Esophagus squamous epithelium (tissue), 5 donors: ENCODE measurements at places on chromosomes 4 and X.

GRCh38 chr4:150224896-150225591, 146.8 kb downstream of the DCLK2 start:
- DNase-seq: no peak

- no peak for DNase-seq
Observed at GRCh38 chr4:87310691-87311335, 11.9 kb downstream of the HSD17B13 start.

DNA sequence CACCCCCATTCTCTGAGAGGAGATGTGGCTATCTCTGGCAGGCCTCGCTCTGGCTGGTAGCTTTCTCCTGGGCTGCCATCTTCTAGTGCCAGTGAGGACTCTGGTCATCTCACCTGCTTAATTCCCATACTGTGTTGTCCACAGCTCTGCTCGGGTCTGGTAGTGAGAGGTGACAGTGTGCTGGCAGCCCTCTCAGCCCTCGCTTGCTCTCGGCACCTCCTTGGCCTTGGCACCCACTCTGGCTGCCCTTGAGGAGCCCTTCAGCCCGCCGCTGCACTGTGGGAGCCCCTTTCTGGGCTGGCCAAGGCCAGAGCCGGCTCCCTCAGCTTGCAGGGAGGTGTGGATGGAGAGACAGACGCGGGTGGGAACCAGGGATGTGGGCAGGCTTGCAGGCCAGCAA, 52.7 kb downstream of the CPLX1 start:
- no peak for DNase-seq

DNA sequence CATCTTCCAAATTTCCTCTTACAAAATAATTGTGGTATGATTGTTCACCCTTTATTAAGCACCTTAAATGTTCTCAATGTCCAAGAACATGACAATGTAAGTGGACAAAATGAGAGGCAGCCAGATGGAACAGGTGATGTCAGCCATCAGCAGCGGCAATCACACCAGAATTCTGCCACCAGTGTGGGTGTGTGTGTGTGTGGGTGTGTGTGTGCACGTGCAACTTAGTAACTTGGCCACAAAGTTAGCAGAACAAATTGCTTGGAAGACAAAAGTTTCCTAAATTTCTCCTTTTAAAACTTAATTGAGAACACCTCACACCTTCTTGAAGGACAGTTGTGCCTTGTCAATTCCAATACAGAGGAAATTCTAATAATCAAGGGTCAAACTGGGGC, 18.7 kb downstream of the LNX1 start:
- DNase-seq: no peak

DNA sequence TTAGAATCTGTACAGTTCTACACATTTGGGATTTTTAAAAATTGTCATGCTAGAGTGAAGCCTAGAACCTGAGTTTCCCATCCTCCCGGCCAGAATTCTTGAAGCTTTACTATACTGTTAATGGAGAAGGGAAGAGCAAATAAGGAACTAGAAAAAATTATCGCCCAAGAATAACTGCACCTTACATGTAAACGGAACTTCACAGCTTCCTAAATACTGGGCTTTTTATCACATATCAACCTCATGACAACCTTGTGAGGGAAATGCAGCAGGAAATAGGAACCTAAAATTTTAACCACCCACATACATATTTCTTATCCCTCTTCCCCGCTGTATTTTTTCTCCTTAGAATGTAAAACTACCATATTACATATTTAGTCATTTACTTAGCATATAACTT, 19.3 kb downstream of the ARHGEF9 start:
- no peak for DNase-seq

- no peak for DNase-seq
Observed at GRCh38 chr4:27568236-27568951, 707.8 kb downstream of the STIM2 start.
